ENCODE measurements at places on chromosomes 16 and 17.
A peak's percentile ranks its signal among the peaks of the same experiment; 100 is the strongest.

DNA sequence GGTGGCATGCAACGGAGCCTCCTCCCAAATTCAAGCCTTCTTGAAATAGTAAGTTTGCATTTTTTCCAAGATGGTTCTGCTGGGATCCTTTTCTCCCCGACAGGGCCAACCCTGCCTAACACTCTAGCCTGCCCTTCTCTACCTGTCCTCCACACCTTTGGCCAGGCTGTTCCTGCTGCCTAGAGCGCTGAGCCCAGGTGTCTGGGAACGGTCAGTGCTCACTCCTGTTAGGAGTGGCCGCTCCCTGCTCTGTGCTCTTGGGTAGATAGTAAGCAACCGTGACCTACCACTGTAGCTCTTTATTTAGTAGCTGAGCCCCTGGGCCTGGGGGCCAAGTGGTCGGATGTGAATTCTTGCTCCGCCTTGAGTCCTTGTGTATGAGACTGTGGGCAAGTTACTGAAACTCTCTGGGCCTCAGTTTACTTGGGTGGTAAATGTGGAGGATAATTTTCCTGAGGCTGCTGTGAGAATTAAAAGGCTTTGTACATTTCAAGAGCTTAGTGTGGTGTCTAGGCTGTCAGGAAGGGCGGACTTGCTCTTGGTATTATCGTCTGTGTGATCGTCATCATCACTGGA, 44.0 kb upstream of the GSE1 start:
- DNase-seq, result no peak

- DNase-seq, result no peak
Observed at GRCh38 chr17:67311575-67311974, 54.8 kb downstream of the PSMD12 start.

DNA sequence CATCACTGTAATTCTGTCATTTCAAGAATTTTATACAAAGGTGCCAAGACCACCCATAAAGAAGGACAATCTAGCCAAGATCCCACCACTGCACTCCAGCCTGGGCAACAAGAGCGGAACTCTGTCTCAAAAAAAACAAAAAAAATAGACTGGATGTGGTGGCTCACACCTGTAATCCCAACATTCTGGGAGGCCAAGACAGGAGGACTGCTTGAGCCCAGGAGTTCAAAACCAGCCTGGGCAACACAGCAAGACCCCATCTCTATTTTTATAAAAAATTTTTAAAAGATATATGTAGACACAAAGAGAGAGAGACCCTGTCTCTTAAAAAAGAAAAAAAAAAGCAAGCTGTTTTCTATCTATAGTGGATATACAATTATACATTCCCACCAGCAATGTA, 8.8 kb downstream of the UBE2G1 start:
- no peak for DNase-seq

- DNase-seq, result no peak
Observed at GRCh38 chr16:29649588-29650494, 13.2 kb upstream of the SPN start.

DNA sequence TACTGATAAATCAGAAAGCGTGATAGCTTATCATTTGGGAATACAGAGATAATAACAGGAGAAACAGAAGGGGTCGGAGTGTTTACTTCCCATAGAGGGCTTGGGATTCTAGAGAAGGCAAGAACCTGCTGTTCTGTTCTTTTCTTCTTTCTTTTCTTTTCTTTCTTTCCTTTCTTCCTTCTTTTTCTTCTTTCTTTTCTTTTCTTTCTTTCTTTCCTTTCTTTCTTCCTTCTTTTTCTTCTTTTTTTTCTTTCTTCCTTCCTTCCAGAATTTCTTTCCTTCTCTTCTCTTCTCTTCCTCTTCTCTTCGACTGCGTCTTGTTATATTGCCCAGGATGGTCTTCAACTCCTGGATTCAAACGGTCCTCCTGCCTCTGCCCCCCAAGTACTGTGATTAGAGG, 18.3 kb downstream of the CNEP1R1 start:
- no peak for DNase-seq

DNA sequence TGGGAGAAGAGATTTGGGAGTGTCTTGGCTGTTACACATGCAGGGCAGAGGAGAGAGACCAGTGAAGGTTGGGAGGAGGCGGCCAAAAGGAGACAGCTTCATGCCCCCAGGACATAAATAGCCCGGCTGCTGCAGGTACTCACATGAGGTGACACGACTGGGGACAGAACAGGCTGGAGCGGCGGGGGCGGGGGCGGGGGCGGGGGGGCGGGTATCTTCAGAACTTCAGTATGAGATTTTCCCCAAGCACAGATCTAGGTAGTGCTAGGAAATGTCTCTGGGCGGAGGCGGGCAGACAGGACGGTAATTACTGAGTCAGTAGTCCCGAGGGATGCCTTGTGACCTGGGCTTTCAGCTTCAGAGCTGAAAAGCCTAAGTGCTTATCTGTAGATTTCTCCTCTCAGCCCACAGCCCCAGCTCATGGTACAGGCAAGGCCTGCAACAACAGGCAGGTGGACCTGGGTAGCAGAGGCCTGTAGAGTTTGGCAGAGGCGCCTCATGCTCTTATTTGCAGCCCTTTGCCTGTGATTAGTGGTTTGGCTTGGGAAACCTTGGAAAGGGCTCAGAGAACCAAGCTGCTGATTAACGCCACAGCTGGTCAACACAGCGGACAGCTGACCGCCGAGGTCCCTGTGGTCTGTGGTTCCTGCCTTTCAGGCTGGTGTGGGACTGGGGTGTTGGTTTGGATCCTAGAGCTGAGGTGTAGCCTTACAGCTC, 24.5 kb downstream of the UNK start:
- DNase-seq, result no peak

GRCh38 chr16:24851700-24852099, 5.9 kb downstream of the SLC5A11 start:
- DNase-seq, result no peak

DNA sequence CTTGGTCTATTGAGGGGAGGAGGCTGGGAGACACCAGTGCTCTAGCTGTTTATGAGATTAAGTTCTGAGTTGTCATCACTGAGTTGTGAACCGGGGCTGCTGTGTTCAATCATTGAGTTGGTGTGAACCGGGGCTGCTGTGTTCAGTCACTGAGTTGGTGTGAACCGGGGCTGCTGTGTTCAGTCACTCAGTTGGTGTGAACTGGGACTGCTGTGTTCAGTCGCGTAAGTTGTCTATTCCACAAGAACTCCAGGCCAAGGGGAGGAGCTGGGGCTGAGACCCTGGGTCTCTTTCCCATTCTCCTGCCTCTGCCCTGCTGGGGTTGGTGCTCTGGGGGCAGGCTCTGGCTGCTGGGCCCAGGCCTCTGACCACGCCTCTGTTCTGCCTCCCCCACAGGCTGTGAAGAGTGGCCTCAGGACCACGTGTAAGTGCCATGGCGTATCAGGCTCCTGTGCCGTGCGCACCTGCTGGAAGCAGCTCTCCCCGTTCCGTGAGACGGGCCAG, 24.5 kb downstream of the WNT9B start:
- no peak for DNase-seq

- DNase-seq, result no peak
Observed at GRCh38 chr17:9389111-9389527, 186.5 kb downstream of the STX8 start.

DNA sequence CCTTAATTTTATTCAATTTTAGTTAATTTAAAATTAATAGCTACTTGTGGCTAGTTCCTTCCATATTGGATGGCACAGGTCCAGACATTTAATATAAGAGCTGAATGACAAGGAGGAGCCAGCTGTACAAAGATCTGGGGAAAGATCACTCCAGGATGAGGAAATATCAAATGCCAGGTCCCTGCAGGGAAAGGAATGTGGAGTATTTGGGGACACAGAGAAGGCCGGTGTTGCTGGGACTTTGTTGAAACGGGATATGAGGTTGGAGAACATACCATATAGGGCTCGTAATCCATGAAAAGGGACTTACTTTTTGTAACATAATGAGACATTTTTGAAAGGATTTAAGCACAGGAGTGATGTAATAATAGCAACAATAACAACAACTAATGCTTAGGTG, 426.8 kb downstream of the HS3ST4 start:
- DNase-seq, result no peak

DNA sequence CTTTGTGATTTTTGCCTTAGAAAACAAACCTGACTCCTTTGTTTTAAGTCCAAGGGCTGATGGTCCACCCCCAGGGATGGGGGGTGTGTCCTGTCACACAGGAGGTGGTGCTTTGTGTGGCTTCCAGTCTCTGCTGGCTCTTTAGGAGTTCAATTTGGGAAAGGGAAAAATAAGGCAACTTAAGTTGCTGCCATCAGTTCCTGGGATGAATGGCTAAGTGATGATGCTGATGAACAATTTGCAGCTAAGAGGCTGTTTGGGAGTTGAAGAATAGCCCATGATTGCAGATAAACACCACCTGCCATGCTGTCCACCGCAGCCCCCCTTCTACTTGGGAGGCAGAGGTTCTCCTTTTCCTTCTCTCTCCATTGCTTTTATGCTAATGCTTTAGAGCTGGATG, 40.2 kb downstream of the ARL4D start:
- no peak for DNase-seq

- no peak for DNase-seq
Observed at GRCh38 chr16:78060295-78060694, 37.9 kb downstream of the CLEC3A start.

GRCh38 chr17:15261258-15261801, 3.8 kb downstream of the PMP22 start:
- no peak for DNase-seq

GRCh38 chr16:74774223-74775139, at the start of gene FA2H:
FA2H (minus strand) TSS chr16:74774820; CDS start chr16:74774755, 65 bp downstream.
- DNase-seq, result peak; percentile 28

DNA sequence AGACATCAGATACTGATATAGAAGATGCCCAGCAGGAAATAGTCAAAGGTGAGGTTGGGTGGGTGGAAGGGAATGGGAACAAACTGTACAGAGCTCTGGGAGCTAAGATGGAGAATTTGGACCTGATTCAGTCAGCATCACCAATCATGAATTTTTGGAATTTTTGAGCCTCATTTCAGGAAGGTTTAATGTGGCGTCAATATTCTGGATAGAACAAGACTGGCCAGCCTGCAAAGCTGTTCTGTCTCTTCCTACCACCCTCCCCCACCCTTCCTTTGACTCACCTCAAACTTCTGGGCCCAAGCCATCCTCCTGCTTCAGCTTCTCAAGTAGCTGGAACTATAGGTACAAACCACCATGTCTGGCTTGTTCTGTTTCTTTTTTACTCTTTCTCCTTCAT, 32.6 kb downstream of the CTCF start:
- DNase-seq, result no peak

DNA sequence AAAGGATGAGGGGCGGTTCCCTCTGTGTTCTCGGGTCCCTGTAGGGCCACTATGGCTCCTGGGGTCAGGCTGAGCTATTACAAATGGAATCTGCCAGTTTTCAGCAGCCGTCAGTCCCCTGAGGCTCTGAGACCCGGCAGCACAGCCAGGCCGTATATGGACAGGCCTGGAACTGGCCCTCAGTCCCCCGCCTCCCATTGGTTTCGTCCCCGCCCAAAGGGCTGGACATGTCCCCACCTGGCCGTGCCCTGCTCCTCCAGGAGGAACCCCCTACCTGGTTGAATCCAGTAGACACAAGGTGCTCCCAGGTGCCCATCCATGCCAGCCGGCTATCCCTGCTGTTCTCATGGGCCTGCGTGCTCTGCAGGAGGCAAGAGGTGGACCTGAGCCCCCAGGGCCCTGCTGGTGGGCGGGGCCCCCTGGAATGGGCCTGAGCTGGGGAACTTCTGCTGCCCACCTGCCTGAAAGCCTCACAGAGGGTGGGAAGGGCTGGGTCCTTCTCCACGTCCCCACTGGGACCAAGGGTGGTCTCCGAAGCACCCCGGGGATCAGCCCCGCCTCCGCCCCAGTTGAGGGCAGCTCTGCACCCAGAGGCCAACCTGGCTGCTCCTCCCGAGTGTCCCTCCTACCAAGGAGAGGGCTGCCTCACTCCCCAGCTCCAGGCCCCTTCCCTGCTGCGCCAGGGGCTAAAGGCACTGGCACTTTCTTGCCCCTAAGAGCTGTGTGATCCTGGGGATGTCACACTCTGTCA, 16.8 kb downstream of the VASN start:
- no peak for DNase-seq

DNA sequence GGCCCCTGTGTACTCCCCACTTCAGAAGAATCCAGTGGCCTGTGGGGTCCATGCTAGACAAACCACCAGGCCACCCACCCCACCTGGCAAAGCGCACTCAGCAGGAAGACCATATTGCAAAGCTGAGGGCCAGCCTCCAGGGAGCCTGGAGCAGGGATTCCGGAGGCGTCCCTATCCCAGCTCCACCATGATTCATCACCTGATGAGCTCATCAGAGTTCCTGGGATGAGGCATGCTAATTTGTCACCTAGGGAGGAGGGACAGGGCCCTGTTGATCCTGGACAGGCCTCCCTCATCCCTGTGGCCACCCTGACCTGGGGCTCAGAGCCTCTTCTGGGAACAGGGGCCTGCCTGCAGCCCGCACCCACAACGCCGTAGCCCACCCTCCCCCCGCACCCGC, 131.6 kb upstream of the PLCG2 start:
- no peak for DNase-seq

DNA sequence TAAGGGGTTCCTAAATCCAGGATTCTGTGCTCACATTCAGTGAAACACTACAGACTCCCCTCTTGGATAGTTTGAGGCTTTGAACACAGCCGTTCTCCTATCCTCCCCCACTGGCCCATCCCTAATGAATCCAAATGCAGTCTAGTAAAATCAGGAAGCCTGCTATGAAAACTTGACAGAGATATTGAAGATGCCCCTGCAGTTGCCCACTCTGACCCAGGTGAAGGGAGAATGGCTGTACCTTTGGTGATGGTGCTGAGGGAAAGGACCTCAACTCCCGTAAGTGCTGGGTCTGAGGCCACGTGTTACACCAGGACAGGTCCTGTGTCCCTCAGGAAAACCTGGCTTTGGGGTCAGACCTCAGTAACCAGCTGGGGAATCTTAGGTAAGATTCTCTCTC, 54.4 kb downstream of the SF3B3 start:
- no peak for DNase-seq

- DNase-seq, result no peak
Observed at GRCh38 chr16:3075523-3075915, 10.1 kb downstream of the IL32 start.

GRCh38 chr16:13612623-13613022, 307.3 kb upstream of the ERCC4 start:
- no peak for DNase-seq

GRCh38 chr17:49580055-49580721, 4.5 kb downstream of the NXPH3 start:
- DNase-seq, result no peak

- no peak for DNase-seq
Observed at GRCh38 chr17:31687505-31688126, 171.4 kb downstream of the COPRS start.

DNA sequence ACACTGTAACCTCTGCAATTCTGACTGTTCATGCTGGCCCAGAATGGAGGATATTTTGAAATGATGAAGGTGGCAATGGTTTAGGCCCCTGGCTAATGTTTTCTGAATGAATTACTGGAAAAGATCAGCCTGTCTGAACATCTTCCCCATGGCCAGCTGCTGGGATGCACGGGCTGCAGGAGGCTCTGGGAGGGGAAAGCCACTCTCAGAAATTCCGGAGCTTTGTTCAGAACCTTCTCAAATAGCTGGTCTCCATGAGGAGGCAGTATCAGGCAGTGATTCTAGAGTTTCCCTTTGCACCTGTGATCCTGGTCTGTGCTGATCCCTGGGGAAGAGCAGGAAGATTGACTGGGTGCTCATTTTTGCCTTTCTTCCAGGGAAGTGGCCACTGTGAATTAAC, 5.0 kb downstream of the SLC6A2 start:
- DNase-seq, result no peak

- DNase-seq, result peak; percentile 40
Observed at GRCh38 chr17:33667052-33667509, 374.0 kb upstream of the ASIC2 start.

GRCh38 chr16:7382521-7382920, 49.9 kb downstream of the RBFOX1 start:
- DNase-seq, result no peak

Data from CD4-positive, alpha-beta T cell treated with Interleukin-4 for 4 hours (primary cell).